Stimulated activated CD4-positive, alpha-beta T cell treated with anti-CD3 and anti-CD28 coated beads, Interleukin-12 subunit alpha, Interleukin-12 subunit beta, amount 100 ng/mL, for 48 hours (primary cell): ENCODE measurements at places on chromosomes 4 and X.

- DNase-seq, result no peak
These were observed 635.6 kb downstream of the STPG2 start for GRCh38 chr4:97507587-97508245.

GRCh38 chrX:23373129-23373804 is 38.6 kb downstream of the PTCHD1 start:
- no peak for DNase-seq

DNA sequence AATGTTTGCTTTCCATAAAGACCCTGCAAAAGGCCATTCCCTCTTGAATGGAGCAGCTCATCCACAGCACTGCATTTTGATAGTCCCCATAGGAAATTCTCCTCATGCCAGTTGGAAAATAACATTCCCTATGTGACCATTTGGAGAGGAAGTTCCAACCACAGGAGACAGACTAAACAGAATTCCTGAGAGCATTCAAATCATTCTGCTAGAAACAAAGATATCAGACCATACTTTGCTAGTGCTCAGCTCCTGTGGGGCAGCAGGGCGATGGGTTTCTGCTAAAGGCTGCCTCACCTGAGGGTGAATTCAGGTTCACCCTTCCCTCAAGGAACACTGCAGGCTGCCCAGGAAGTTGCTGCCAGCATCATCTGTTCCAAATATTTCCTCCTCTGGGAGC is 58.8 kb downstream of the LNX1 start:
- DNase-seq, result no peak

- no peak for DNase-seq
These were observed 80.7 kb downstream of the ALG13 start for GRCh38 chrX:111761578-111762135.

- DNase-seq, result no peak
These were observed 1650.6 kb upstream of the IGFBP7 start for GRCh38 chr4:58760737-58761136.

GRCh38 chr4:47505666-47506065 is 20.6 kb downstream of the ATP10D start:
- no peak for DNase-seq

DNA sequence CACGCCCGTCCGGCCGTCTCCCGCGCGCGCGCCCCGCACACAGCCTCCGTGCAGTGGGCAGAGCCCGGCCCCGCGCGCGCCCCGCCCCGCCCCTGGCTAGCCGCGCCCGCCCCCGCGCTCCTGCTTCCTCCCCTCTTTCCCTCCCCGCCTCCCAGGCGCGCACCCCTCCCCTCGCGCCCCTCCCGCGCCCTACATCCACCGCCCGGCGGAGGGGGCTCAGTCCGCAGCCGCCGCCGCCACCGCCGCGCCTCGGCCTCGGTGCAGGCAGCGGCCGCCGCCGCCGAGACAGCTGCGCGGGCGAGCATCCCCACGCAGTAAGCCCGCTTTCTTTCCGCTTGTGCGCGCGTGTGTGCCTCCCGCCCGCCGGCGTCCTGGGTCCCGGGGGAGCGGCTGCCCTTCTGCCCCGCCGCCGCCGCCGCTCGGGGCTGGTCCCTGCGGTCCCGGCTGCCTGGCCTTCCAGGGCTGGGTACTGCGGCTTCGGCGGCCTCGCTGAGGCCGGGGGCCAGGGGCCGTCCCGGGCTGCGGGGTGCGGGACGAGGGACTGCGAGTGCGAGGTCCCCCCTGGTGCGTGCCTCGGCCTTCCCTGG is at the start of gene FHL1:
FHL1 (plus strand) TSS at position 219 of the 587 bp plus-strand sequence.
- DNase-seq, result peak; percentile 34

DNA sequence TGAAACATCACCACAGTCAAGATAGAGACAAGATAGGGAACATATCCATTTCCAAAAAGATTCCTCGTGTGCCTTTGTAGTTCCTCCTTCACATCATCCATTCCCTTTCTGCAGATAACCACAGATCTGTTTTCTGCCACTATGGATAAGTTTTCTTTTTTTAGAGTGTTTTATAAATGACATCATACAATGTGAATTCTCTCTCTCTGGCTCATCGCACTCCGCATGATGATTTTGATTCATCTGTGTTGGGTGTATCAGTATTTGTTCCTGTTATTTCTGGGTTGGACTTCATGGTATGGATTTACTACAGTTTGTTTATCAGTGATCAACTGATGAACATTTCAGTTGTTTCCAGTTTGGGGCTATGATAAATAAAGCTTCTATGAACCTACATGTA is 23.2 kb upstream of the ANXA3 start:
- DNase-seq, result no peak

DNA sequence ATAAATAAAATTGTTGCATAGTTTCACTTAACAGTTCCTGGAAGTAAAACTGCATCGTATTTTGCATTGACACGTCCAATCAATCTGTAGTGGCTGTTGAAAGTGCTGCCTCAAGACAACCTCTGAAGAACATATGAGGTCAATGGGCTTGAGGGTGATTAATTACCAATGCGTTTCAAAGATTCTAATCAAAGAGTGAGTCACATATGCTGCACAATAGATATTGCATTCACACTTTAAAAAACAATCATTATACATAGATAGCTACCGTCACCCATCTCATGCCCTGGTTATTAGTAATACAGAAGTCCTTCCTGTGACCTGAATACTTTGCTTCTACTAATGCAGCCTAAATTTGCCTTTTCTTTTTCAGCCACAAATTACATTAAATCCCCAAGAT is 743.3 kb upstream of the SLIT2 start:
- DNase-seq, result no peak

GRCh38 chr4:138788267-138788790 is 227.3 kb upstream of the NOCT start:
- no peak for DNase-seq

DNA sequence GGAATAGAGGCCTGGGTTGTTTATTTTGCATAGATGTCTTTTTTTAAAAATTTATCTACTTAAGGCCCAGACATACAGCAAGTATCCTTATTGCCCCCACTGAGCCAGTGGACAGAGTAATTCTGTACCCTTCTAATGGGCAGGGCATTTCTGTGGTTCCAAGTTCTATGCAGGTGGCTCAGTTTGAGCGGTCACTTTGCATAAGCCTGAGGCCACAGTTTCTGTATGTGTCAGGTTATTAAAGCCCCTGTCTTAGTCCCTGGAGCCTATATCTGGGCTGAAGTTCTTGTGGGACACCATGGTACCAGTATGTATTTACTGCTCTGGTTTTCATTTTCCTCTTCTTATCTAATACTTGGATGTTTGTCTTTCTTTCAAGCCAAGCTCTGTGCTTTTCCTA is 168.8 kb downstream of the MID1IP1 start:
- DNase-seq, result no peak

GRCh38 chrX:132737743-132738142 is 220.7 kb downstream of the HS6ST2 start:
- DNase-seq, result peak; percentile 21

DNA sequence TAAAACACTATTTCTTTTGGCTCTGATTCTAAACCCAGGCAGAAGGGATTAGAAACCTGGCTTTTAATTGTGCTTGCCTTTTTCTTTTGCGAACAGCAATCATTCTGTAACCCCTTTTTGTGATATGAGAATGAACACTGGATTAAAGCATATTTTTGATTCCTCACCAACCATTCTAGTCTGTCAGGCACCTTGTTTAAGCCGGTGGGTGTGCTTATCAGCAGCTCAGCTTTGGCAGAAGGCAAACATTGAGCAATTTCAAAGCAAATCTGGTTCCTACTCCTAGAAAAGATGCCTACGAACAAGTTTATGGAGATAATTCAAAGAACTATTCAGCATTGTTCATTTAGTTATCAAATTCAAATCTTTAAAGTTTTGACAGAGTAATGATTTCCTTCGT is 265.1 kb upstream of the FAM241A start:
- no peak for DNase-seq

DNA sequence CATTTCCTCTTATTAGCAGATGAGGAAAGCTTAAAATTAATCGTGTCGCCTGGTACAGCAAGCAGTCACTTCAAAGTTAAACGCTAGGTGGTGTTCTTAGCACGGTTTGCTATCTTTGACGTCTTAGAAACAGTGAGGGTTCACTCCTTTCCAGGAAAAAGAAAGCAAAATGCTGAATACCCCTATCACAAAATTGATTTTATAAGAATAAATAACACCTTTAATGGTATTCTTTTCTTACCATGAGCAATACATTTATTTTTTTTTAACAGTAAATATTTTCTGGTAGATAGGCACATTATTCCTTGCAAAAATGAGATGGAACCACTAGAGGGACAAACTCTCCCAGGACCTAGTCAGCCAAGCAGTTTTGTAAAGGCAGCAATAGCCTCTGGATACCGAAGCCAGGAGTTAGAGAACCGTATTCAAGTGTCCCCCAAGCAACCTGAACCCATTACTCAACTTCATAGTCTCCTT is 153.9 kb downstream of the KDR start:
- no peak for DNase-seq

DNA sequence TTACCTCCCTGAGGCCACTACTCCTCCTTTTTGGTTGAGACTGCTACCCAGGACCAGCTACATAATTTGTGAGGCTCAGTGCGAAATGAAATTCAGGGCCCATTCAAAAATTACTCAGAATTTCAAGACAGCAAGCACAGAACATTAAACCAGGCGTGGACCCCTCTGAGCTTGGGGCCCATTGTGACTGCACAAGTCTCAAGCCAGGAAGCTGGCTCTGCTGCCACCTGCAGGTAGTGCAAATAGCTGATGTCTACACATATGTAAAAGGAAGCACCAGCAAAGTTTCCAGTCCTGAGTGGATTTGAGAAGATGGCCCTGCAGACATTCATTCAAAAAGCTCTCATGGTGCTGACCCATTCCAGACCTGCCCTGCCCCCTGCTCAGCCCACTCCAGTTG is 213.4 kb upstream of the LNX1 start:
- DNase-seq, result no peak

DNA sequence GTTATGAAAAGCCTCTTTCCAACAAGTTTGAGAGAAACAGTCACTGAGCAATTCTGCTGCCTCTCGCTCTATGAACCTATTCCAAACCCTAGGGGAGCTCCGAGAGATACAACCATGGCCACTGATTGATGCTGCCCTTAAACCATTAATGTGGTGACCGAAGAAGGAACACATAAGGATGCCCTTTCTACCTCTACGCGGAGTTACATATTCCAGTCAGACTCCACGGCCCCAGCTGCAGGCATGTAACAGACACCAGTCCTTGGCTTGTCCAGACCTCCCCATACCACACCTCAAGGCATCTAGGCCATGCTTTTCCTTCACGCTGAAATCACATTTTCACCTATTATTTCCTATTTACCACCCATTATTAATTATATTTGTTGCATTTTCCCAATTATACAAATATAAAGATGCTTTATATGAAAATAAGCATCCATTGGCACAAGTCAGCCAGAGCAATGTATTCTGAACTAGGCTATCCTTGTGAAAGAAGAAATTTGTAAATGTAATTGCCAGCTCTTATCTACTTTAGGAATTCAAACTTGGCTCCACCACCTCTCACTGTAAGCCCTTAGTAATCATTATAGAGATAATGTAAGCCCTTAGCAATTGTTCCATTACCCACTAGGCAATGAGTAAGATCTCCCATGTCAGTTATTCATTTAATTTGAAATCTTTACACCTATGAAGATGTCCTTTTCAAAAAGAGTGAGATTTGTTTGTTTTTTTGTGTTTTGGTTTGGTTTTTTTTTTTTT is 338.4 kb downstream of the NR3C2 start:
- DNase-seq, result no peak

DNA sequence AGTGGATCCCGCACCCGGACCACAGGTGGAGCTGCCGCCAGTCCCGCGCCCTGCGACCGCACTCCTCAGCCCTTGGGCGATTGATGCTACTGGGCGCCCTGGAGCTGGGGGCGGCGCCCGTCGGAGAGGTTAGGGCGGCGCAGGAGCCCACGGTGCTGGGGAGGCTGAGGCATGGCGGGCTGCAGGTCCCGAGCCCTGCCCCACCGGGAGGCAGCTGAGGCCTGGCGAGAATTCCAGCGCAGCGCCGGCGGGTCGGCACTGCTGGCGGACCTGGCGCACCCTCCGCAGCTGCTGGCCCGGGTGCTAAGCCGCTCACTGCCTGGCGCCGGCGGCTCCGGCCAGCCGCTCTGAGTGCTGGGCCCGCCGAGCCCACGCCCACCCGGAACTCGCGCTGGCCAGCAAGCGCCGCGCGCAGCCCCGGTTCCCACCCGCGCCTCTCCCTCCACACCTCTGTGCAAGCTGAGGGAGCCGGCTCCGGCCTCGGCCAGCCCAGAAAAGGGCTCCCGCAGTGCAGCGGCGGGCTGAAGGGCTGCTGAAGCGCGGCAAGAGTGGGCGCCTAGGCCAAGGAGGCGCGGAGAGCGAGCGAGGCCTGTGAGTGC is 1256.5 kb downstream of the STIM2 start:
- DNase-seq, result no peak

- no peak for DNase-seq
These were observed 227.2 kb downstream of the ANK2 start for GRCh38 chr4:113276464-113277170.

DNA sequence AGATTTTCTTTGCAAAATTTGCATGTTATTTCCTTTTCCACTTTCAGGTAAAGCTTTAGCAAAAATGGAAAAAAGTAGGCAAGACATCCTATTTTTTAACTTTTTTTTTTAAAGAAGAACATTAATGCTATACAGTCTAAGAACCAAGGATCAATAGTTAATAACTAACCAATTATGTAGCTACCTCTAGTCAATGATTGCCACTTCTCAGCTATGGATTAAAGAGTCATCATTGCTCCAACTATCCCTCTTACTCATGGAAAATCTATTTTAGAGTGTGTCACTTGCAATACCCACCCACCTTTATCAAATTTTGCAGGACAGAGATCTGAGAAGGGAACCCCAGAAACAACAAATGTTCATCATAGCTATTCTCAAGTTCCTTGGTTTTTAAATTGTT is 223.1 kb downstream of the ANK2 start:
- DNase-seq, result no peak

DNA sequence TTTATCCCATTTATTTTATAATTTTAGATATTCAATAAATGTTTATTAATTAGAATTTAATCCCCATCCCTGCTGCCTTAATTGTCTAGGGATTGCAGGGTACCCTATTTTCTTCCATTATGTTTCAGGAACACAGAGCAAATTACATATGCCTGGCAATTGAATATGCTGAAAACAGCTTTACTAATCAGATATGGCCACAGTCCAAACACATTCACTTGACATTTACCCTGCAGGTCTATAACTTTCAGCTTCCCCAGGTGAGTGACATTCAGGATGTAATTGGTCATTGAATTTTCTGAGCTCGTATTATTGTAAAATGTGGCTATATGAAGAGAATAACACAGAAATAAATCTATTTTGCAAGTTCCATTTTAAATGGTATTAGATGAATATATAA is 218.7 kb upstream of the NDST4 start:
- no peak for DNase-seq

- no peak for DNase-seq
These were observed 33.6 kb upstream of the HEPH start for GRCh38 chrX:66130469-66130868.

- no peak for DNase-seq
These were observed 96.4 kb upstream of the C1GALT1C1 start for GRCh38 chrX:120726294-120726693.

GRCh38 chr4:111037591-111038360 is 414.9 kb upstream of the PITX2 start:
- no peak for DNase-seq

- no peak for DNase-seq
These were observed 2345.6 kb downstream of the PCDH7 start for GRCh38 chr4:33065749-33066148.

- DNase-seq, result no peak
These were observed 130.1 kb downstream of the KLHL34 start for GRCh38 chrX:21528076-21528475.
